IPS DF 6.9 (cell line): ENCODE measurements at places on chromosomes 16 and 17.

DNA sequence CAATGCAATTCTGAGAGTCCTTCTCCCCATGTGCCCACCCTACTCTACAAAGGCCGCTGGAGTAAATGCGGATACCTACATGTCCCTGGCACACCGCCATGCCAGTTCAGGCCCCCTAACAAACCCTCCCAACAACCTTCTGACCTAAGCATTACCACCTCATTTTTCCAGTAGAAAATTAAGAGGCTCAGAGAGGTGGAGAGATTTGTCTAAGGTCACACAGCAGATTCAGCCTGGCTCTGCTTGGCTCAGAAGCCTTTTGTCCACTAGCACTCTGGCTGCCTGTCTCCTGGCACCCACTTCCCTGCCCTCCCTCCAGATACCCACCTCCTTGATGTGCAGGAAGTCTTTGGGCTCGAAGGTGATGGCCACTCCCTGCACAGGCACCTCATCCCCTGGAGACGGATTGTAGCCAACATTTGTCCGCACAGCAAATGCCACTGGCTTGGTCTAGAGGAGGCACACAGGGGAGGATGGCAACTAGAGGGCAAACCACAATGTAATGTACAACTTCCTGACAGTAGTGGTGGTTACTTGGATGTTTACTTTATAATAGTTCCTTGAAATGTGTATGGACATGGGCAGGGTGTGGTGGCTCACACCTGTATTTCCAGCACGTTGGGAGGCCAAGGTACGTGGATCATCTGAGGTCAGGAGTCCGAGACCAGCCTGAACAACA, 10.2 kb downstream of the CACNB1 start:
- no peak for DNase-seq

- no peak for DNase-seq
Measured at GRCh38 chr17:67582673-67583081, 135.1 kb upstream of the NOL11 start.

DNA sequence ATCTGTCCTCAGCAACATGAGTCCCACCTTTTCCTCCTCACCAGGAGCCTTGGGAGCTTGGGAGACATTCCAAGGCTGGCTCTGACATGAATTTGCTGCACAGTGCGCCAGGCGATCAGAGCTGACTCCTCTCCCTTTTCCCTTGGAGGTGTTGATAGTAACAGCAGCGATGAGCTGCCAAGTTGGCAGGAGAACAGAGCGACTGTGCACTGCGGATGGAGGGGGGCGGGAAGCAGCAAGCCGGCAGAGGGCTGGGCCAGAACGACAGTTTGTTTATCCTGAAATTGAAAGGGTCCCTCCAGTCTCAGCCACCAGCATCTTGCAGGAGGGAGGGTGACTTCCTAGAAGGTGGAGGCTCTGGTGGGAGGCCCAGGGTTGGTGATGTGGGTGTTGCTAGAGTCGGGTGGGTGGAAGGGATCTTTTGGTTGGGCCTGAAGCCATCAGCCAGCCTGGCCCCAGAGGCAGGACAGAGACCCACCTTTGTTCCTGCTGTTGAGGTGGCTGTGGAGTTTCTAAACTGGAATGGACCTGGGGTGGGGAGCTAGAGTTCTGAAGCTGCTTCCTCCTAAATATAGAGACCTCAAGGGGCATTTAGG, 22.5 kb upstream of the DYNLL2 start:
- DNase-seq, result no peak

GRCh38 chr16:78884204-78884603, 716.3 kb downstream of the MAF start:
- DNase-seq, result no peak

GRCh38 chr16:59021751-59022150, 287.6 kb upstream of the GOT2 start:
- DNase-seq, result no peak

GRCh38 chr17:47850692-47851573, at the start of gene SP6:
SP6 (minus strand) TSS chr17:47851163; CDS start chr17:47848429, 2,734 bp downstream.
- no peak for DNase-seq

- no peak for DNase-seq
Measured at GRCh38 chr16:85998171-85998867, 99.4 kb downstream of the IRF8 start.
